ENCODE measurements at places on chromosomes 5 and 9.

- DNase-seq, result no peak
These were observed 33.6 kb upstream of the NSMF start for GRCh38 chr9:137492464-137493363.

- no peak for DNase-seq
These were observed 2.5 kb upstream of the CDK9 start for GRCh38 chr9:127783111-127784008.

DNA sequence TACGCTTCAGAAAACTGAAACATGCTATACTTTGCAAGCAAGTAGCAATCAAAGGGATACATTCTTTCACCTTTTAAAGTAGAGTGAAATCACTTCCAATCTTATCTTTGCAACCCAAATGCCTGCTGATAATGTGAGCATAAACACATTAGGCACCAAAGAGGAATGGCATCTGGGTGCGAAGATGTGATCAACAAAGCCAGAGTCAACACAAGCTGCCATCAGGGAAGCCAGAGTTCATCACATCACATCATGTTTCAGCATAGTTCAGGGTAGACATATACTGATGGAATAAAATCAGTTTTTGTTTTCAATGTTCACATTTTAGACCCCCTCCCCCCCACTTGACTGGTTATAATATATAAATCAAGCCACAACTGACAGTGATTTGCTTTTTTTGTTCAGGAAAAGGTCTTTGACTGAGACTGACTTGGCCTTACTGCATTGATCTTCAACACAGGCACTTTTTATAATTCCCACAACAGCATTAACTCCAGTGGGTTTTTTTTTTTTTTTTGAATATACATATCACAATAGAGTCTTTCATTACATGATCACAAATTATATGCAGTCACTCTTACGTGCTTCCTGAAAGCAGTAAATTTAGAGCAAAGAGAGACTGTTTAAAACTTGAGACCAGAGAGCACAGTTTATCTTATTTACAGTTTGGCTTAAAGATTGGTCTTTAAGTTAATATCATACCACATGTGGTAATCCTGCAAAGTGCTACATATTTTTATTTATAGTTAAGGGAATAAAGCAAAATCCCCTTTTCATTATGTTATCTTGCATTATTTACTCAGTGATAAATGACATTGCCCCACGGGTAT is 20.3 kb downstream of the AOPEP start:
- DNase-seq, result no peak

- no peak for DNase-seq
These were observed 214.4 kb upstream of the ELL2 start for GRCh38 chr5:96176022-96176421.

- no peak for DNase-seq
These were observed 1.2 kb downstream of the ERCC8 start for GRCh38 chr5:60943624-60944023.

GRCh38 chr5:66224274-66224673 is 80.2 kb downstream of the SREK1 start:
- DNase-seq, result no peak

DNA sequence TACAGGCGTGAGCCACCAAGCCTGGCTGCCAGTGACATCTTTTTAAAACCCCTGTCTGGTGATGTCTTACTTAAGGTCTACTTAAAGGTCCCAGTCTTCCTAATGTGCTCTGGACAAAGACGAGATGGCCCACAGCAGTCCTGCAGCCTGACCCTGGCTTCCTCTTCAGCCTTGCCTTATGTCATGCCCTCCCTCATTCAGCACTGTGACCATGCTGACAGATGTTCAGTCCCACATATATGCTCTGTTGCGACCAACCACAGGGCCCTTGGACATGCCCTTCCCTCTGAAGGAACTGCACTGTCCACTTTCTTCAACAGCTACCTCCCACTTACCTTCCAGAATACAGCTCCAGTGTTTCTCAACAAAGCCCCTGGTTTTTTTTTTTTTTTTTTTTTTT is 172.8 kb upstream of the PANK3 start:
- DNase-seq, result no peak

DNA sequence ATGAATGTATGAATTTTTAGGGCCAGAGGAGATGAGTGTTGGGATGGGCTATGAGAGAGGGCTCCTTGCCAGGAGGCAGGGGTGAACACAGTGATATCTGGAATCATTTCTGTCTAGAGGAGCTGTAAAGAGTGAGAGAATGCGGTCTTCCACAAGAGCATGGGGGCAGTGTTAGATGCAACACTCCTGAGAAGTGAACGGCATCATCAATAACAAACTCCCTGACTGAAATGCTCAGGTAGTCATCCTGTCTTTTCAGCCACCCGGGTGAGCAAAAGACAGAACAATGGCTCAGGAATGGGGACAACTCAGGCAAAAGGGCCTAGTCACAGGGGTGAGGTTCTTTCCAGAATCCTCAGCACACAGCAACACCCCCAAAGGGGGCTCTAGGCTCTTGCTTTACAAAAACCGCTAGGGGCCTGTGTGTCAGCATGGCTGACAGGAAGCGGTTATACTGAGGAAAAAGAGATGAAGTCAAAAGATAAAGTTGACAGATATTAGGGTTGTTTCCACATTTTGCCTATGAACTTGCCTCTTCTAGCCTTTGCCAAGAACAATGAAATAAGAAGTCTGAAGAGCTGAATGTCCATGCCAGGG is 104.6 kb upstream of the LRRTM2 start:
- DNase-seq, result no peak

GRCh38 chr9:123589361-123590239 is 233.6 kb downstream of the CRB2 start:
- no peak for DNase-seq

- no peak for DNase-seq
These were observed 56.8 kb downstream of the FGF10 start for GRCh38 chr5:44332285-44332971.

All from nucleus accumbens (tissue), 56 donors.